Kasumi-1 (cell line): ENCODE measurements at places on chromosomes 7 and 10.
A peak's percentile ranks its signal among the peaks of the same experiment; 100 is the strongest.

DNA sequence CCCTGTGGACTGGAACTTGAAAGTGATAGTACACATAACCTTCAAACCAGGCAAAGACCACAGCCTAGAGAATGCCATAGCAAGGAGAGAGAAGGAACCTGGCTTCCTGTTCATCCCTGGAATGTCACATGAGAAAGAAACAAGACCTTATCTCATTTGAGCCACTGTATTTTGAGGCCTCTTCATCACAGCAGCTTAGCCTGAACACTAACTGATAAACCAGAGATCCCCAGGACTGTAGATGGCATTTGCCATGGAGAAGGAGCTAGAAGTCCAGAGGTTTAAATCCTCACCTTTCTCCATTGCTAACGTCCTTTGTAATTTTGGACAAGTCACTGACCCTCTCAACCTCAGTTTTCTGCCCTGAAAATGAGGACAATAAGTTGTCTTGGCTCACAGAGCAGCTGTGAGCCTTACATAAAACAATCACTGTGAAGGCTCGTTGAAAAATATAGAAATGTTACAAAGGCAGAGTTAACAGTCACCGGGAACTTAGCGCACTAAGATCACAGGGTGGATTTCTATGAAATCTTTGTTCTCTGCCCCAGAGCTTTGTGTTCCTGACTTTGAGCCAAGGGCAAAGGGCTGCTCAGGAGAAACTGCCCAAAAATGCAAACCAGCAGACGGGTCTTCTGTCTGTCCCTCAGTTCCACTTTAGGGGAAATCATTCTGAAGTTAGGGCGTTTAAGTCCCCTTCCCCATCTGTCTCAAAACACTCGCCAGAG, 197.0 kb downstream of the USP6NL start:
- DNase-seq, result no peak

DNA sequence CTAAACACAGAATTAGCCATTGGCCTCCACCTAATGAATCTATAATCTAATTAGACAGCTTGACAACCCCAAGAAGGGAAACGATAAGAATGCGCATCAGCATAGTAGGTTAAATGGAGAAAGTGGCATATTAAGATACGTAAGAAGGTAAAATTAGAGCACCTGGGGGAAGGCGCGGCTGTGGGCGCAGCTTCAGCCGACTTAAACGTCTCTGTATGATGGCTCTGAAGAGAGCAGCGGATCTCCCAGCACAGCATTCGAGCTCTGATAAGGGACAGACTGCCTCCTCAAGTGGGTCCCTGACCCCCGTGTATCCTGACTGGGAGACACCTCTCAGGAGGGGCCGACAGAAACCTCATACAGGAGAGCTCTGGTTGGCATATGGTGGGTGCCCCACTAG, 518.8 kb downstream of the PHTF2 start:
- no peak for DNase-seq

DNA sequence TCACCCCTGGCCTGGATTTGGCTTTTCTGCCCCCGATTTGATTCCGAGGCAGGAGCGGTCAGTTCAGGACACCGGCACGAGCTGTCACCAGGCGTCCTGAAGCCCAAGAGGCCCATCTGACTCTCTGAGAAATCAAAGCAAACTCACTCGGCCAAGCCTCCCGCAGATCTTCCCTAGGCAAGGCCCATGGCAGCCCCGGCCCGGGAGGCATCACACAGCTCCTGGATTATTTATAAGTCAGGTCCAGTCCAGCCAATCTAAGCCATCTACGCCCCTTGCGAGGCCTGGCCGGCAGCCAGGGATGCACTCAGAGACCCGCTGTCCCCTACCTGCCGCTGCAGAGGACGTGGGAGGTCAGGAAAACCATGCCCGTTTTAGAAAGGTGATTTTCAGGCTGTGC, 87.3 kb upstream of the DIP2C start:
- DNase-seq, result no peak

- peak; percentile 84 for DNase-seq
Measured at GRCh38 chr10:71852355-71852937, 1.4 kb upstream of the PSAP start.

- DNase-seq, result no peak
Measured at GRCh38 chr7:144728551-144728950, 107.3 kb downstream of the TPK1 start.

DNA sequence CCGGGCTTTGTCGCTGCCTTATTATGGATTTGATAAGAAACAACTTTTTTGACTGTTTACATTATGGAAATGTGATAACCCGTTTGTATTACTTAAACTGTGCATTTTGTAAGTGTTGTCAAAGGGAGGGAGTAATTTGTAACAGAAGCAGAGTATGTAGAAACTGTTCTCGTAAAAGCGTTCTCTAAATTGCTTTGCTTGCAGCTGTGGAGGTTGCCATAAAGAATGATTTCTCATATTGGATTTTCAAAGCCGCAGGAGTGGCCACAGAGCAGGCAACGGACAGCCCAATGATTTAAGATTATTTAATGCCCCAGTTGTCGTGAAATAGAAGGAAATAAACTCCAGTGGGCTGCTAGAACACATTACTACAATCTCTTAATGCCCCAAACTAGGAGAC, 114.0 kb upstream of the INSYN2A start:
- no peak for DNase-seq

DNA sequence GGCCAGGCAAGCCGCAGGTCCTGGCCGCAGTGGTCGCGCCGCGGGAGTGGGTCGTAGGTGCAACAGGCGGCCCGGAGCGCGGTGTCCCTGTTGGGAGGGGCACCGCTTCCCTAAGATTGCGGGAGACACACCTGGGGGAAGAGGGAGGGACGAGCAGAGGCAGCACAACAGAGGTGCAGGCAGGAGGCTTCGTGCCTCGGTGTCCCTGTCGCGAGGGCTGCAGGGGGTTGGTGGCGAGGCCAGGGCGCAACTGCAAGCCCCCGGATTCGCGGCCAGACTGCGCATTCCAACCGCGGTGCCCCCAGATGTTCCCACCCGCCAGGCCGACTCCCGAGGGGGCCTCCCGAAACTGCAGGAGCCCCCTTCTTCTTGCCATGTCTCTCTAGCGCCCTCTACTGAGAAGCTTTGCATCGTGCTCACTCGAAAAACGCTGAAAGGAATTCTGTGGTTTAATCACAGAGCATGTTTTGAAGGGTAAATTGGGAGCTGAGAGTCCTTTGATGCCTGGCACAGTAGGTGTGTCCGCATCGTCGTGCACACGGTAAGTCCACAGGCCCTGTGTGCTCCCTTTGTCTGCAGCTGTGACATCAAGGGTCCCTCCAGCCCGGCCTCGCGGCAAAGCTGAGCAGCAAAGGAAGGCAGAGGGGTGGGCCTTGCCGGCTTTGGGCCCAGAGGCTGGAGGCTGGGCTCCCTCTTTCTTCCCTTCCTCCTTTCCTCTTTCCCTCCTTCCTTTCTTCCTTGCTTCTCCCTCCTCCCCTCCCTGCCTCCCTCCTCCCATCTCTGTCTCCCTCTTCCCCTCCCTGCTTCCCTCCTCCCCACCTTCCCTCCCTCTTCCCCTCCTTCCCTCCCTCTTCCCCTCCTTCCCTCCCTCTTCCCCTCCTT, 6.2 kb upstream of the MBL2 start:
- DNase-seq, result peak; percentile 43

DNA sequence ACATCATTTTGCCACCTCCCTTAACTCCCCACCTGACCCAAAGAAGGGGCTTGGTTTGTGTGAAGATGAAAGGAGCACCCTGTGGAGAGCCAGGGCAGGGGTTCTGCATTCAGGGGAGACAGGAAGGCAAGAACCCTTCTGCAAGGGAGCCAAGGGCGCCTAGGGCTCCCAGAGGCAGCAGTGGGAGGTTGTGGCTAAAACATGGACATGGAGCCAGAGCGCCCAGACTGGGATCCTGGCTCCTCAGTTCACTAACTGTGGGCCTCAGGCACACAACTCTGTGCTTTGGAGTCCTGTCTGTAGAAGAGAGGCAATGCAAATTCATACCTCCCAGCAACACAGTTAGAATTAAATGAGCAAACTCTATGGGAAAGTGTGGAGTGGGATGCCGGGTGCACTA, 123.1 kb upstream of the MACROH2A2 start:
- DNase-seq, result no peak

DNA sequence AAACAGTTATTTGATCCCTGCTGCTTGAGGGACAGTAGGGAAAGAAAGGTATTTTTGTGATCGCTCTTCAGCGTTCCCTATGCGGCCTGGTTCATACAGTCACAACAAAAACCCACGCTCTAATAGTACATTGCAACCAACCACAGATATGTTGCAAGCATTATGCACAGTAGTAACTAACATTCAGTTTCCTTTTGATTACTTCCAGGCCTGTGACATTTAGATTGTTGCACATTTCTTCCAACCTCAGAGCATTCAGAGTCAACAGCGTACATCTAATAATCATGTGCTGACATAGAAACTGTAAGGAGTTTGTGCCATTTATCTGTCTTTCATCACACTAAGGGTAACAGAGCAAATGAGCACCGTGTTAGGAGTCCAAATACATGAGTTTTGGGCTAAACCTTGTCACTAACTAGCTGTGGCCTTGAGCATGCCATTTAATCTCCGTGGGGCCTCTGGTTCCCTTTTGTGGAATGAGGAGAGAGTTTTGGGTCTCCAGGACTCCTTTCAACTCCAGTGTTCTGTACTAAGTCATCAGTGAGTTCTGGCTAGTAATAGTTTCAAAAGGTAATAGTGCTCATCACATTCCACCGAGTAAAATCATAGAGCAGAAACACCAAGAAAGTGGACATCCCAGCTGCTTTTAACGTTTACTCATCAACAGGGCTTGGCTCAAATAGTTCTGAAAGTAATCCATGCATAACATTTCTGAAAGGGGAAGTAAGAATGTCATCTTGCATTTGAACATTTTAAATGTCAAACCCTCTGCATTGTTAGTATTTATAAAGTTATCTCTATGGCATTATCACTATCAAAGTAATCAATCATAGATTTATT, 99.0 kb upstream of the FZD1 start:
- peak; percentile 18 for DNase-seq

DNA sequence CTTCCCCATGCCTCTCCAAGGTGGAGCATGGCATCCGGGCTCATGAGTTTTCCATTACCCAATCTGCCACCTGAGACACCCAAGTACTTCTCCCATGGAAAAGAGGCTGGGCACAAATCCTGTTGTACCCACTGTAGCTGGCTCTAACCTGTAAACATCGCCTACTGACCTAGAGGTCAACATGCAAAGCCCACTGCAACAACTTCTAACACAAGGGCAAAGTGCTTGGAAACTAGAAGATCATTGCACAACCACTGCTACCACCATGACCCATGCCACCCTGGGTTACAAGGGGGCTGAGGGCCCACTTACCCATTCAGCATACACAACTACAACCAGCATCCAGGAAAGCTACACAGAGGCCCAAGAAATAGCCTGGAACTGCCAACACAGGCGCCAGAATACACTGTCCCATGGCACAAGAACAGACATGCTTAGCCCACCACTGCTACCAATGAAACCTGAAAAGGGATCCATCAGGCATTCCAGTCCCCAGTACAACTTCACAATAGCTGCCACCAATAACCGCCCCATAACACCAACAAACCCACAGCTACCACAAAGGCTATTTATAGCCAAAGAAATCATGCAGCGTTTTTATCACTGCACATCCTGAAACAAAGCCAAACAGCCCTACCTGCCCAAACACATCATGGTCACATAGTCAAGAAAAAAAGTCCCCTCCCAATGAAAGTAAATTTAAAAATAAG, 63.4 kb downstream of the RNF32 start:
- DNase-seq, result no peak

- peak; percentile 99 for DNase-seq
Measured at GRCh38 chr10:78756604-78757343, 312.0 kb upstream of the ZMIZ1 start.

GRCh38 chr7:117250245-117250644, 72.6 kb downstream of the WNT2 start:
- no peak for DNase-seq

- DNase-seq, result no peak
Measured at GRCh38 chr7:99141841-99142726, 1.8 kb downstream of the SMURF1 start.

- DNase-seq, result peak; percentile 12
Measured at GRCh38 chr10:5971315-5971832, 6.0 kb downstream of the IL15RA start.

GRCh38 chr10:109981650-109982049, 26.1 kb upstream of the ADD3 start:
- DNase-seq, result no peak

GRCh38 chr10:118800920-118801319, 46.1 kb upstream of the CACUL1 start:
- DNase-seq, result peak; percentile 63

DNA sequence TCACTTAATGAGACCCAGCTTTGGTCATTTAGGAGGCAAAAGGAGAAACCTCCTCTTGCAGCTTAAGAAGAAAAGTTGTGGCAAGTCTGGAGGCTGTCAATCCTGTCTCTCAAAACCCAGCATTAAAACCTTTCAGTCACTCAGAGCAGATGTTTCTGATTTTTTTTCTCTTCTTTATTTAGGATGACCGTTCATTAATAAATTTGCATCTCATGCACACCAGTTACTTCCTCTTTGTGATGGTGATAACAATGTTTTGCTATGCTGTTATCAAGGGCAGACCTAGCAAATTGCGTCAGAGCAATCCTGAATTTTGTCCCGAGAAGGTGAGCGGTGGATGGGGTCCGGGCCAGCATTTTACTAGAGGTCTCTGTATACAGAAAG, 32.0 kb downstream of the TMEM248 start:
- no peak for DNase-seq

- peak; percentile 79 for DNase-seq
Measured at GRCh38 chr10:102775201-102775934, 31.6 kb downstream of the WBP1L start.

DNA sequence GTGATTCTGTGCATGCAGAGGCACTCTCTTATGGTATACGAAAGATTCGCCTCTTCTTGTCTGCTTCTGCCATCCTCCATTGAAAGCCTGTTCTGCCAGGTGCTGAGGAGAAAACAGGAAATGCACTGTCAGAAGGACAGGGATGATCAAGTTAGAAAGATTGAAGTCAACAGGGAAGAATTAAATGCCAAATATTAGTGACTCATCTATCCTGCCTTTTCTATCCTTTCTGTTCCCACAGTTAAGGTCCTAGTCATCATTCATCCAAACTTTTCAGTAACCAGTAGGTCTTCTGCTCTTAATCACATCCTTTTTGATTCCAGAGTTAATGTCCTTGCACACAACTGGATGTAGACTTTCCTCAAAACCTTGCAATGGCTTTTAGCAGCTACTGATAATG, 4.8 kb upstream of the ZNF783 start:
- no peak for DNase-seq

DNA sequence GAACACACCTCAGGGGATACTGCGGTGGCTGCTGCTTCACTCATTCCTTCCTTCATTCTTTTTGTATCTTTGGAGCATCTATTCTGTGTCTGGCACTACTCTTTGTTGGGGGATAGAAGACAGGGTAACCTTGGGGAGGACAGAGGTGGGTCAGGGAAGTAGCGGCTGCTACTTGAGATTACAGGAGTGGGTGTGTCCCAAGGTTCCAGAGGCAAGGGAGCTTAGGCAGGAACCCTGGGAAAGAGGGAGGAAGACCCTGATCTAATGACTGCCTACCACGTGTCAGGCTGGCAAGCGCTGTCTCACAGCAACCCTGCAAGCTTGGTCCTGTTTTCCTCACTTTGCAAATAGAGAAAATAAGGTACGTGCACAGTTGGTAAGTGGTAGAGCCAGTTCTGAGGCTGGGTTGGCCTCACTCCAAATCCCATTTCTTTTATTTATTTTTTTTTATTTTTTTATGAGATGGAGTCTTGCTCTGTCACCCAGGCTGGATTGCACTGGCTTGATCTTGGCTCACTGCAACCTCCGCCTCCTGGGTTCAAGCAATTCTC, 985.9 kb upstream of the ZNF722 start:
- DNase-seq, result no peak
